ENCODE measurements at places on chromosomes 5 and 9. TPM values are rescaled to one million over a fixed set of nuclear protein-coding genes. Genes with fewer than 3 reads are reported as not detected.

- DNase-seq = no peak
Measured at GRCh38 chr5:180792965-180793287, 9.7 kb downstream of the MGAT1 start.

GRCh38 chr5:174397206-174397605, 327.2 kb upstream of the MSX2 start:
- no peak for DNase-seq

DNA sequence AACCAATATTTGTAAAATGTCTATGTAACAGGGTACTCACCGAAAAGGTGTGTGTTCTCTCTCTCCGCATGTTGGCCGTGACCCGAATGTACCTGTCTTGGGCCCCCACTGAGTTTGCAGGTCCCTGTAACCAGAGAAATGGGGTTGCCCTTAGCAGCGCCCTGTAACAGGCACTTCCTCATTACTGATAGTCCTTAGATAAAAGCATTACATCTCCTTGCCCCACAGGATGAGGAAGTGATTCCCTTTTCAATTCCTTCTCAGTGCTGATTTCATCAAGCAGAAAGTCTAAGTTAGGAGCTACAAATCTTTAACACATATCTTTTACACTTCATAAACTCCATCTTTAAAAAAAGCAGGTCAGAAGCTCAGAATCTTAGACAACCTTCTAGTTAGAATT, 15.2 kb upstream of the HMHB1 start:
- DNase-seq = no peak

DNA sequence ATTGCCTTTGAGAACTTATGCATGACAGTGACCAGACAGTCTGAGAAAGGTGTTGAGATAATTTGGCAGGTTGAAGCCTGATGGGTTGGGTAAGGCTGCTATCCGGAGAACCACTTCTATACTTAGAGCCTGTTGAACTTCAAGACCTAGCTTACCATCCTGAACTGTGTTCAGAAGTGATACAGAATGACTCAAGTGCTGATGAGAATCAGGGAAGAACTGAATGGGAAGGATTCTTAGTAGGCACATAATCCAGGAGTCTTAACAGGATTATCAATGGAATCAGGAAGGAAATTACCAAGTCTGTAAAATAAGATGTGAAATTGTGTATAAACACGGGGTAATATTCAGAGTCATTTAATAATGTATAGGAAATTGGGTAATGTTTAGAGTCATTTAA, 9.0 kb upstream of the PAPPA start:
- DNase-seq = no peak

DNA sequence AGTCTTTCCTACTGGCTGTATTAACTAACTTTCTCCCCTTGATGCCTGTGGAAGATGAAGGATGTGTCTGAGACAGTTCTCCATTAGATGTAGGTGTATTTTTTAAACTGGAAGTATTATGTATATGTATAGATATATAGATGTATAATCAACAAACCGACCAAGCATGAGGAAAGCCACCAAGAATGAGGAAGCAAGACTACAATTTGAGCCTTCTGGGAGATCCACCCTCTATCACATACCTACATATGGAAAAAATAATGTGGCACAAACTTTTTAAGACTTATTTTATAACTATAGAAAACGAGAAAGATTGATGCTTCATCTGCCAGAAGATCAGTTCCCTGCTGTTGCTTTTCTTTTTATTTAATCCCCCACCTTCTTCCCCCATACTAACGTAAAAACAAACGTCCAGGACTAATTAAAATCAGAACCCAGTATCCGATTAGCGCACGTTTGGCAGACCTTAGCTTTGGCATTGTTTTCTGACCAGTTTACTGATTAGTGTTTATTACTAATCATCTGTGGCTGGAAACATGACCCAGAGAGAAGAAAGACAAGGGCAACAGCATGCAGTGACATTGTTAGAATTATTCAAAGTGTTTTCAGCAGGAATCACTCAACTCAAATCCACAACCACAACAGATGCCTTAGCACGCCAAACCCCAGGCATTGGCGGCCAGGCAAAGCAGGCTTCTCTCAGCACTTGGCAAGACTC, 490.2 kb downstream of the EBF1 start:
- no peak for DNase-seq

DNA sequence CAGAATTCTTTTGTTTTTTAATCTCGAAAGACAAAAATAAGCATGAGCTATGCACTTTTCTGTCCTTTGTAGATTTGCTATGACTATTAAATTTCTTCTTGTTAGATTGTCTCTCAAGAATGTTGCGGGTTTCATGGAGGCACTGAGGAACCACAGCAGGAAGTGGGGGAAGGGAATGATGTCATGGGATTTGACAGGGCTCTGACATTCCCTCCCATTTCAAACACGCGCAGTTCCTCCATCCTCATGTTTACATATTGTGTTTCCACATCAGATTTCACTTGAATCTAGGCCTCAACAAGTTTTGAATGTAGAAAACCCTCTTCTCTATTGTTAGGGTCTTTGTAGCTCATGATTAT, 154.8 kb downstream of the PALM2AKAP2 start:
- no peak for DNase-seq

RNF183 gene
- not detected for total RNA-seq
